ENCODE measurements at places on chromosomes 1 and 21.

DNA sequence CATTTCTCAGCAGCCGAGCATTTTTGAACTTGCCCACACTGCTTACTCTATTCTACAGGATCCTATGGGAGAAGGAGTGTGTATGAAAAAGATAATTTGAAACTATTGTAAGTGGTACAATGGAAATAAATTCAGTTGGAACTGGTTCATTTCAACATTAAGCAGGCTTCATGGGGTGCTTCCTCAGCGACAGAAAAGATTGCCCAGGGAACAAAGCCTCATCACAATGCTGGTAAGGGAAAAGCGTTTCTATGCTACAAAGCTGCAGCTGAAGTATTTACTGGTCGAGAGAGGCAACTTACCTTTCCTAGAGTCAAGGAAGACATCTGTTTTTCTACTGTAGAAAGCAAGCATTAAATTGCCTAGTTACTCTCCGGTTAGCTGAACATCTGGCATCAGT lies 568.2 kb upstream of the ZP4 start:
- no peak for DNase-seq

GRCh38 chr1:177171536-177172123 lies 872 bp downstream of the BRINP2 start:
- DNase-seq, result no peak

GRCh38 chr1:223667484-223668182 lies 2.1 kb upstream of the CAPN8 start:
- no peak for DNase-seq

GRCh38 chr1:63746129-63746864 lies 27.5 kb upstream of the ROR1 start:
- no peak for DNase-seq

DNA sequence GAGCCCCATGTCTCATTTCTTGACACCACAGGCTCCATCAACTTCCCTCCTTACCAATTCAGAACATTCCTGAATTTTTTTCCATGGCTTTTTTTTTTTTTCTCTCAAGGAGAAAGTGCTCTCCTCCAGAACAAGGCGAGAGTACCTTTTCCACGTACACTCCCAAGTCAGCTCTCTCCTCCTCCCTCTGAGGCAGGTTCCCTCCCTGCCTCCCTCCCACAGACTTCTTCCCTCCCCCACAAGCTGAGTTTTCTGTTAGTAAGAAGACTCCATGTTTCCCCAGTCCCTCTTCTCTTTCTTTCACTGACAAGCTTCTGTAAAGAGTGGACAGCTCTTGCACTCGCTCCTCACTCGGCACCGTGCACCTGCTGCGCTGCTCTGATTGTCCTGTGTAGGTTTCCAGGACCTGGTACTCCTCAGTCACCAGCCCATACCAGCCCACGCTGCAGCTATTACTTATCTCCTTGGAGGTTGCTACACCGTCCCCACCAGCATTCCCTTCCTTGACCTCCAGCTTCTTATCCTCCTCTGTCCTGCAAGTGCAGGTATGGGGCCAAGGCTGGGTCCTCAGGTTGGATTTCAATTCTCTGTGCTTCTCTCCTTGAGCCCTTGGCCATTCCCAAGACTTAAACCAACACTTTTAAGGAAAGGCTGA lies 3.8 kb downstream of the TRAF5 start:
- DNase-seq, result no peak

GRCh38 chr21:32921632-32922230 lies 104.0 kb upstream of the OLIG2 start:
- no peak for DNase-seq

DNA sequence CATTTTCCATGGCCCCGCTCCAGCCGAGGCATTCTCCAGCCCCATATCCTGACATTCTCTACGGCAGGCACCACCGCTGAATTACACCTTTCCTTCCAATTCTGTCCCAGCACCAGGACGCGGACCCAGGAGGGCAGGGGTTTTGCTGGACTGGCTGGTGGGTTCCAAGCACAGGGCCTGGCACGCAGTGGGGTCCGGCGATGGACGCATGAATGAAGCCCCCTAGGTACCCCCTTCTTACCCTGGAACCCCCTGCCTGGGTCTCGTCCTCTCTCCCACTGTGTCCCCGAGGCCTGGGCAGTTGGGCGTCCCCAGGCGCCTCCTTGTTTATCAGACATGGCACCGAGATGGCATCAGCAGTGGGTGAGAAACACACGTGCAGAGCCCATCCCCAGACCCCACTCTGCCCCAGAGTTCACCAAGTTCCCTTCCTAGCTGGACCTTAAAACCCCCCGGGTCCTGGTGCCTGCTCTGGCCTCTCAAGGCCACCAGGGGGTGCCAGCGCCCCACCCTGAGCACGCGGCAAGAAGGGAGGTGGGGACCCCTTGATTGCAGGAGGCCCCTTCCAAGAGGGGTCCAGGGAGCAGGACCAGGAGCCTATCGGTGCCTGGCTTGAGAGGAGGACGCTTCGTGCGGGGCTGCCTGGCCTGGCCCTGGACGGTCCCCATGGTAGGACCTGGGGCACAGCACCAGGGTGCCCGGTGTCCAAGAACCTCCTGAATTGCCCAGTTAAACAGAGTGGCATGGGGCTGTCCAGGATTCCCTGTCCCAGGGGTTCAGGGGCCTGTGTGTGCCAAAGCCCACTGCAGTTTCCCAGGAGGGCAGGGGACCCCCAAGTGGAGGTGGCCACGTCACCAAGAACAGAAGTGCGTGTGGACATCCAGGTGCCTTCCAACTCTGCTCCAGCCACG lies 46.1 kb downstream of the MEGF6 start:
- no peak for DNase-seq

Measured in NCI-H2081 treated with DMSO at 0.1 percent for 48 hours (cell line).